ENCODE measurements at places on chromosomes 2 and 18.

DNA sequence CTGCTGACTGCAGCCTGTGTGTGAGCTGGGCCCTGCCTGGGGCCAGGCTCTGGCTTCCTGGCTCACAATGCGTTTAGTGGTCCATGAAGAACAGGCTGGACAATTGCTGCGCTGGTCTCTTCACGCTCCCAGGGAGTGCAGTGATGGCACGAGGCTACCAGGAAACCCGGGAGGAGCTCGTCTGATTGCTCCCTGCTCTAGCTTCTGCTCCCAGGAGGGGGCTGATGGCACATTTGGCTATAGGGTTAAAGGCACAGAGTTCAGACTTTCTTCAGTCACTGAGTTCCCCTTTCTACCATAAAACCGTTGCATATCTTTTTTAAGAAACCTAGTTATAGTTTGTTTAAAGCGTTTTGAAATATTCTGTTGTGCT is 60.1 kb downstream of the KCNF1 start:
- DNase-seq, result no peak

GRCh38 chr2:37637190-37637860 is 34.1 kb downstream of the CDC42EP3 start:
- no peak for DNase-seq

DNA sequence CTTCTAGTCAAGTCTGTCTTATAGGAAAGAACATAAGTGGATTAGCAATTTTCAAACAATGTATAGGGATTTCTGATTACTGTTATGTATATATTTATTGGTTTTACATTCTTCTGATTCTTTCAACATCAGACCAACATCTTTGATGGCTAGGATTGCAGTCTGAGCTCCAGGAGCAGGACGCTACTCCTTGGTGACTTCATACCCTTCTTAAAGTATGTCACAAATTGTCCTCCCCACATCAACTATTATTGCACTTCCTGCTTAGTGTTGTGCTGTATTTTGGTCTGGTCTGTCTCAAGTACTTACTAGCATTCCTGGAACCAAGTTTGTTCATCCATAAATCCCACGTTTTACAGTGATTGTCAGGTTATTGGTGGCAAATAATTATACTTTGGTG is 49.0 kb downstream of the MAP2 start:
- DNase-seq, result no peak

DNA sequence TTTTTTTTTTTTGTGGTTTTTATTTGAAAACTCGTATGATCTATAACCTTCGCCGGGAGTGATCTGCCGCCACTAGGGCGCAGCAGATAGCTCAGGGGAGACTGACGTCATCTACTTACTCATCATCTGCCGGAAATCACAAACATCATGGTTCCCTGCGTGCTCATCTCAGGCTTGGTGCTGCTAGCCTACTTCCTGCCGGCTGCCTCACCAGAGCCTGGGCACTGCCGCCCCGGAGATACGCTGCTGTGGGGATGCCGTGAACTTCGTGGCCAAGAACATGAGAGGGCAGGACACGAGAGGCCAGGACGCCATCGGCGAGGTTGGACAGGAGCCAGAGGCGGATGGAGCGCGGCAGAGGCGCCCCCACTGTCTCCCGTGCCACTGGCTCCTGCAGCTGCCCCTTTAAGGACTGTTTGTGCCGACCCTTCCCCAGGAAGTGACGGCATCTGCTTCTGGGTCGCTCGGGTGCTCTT is 68.8 kb downstream of the DOK6 start:
- peak; percentile 32 for DNase-seq

DNA sequence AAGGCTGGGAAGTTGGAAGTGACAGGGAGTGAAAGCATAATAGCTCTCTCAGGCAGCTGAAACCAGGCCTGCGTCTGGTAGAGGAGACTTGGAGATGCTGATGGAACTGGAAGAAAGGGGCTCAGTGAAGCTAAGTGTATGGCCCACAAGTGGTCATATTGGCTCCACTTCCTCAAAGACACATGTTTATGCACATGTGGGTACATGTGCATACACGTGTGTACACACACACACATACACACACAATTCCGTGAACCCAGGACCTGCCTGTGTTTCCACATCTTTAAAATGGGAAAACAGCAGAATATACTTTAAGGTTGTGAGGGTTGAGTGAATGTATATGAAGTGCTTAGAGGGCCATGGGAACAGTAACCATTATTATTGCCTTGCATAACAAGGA is 160.9 kb downstream of the ARL6IP6 start:
- no peak for DNase-seq

DNA sequence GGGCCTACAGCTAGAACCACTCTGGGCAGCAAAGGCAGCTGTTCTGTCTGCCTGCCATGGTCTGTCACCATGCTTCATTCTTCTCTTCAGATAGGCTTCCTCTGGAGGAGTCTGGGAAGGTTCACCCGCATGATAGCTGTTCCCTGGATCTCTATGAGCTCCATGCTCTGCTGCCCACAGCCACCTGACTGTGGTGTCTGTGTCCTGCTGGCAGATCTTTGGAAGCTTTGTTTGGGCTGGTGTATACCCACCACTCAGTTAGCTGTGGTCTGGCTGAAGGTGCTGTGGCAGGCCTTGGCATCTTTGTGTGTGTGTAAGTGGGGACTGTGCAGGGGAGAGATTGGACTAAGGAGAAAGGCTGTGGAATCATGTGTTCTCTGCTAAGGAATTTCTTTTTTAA is 23.4 kb downstream of the MYO1B start:
- DNase-seq, result no peak

DNA sequence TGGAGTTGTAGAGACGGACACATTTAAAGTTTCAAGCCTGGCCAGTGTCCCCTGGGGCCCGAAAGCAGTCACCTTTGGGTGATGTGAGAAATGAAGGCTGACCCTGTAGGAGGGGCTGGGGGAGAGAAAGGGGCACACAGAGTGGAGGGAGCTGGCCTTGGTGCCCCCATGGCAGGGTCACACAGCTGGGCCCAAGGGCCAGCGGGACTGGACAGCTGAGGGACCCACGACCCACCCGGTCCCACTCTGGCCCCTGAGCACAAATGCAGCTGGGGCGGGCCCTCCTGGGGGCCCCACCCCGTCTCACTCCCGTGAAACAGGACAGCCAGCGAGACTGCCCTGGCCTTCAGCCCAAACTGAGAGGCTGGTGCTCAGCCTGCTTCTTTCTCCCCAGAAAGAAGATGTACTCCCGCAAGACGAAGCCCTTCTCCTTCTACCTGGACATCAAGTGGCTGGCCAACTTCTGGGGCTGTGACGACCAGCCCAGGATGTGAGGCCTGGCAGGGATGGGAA is 6.1 kb downstream of the AGXT start:
- DNase-seq, result no peak

GRCh38 chr2:121644715-121645114 is 4.5 kb downstream of the CLASP1 start:
- no peak for DNase-seq

- DNase-seq, result no peak
These were observed 9.2 kb downstream of the SERPINE2 start for GRCh38 chr2:224029876-224030275.

DNA sequence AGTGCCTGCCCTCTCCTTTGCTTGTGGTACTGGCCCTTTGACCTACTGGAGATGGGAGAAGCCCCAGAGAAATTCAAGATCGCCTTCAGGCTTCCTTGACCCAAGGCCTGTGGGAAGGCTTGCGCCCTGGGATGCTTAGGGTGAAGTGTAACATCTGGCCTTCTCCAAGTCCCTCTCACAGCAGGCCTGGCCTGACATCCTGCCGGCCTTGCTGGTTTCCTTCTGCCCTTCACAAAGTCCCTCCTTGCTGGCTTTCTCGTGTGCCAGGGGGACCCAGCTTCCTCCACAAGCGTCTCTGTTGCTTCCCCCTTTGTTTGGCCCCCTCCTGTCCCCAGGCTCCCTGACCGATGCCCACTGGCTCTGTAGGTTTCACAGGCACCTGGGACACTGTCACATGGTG is 26.4 kb downstream of the TCF7L1 start:
- DNase-seq, result no peak

- DNase-seq, result no peak
These were observed 4.8 kb upstream of the MALL start for GRCh38 chr2:110120171-110121051.

DNA sequence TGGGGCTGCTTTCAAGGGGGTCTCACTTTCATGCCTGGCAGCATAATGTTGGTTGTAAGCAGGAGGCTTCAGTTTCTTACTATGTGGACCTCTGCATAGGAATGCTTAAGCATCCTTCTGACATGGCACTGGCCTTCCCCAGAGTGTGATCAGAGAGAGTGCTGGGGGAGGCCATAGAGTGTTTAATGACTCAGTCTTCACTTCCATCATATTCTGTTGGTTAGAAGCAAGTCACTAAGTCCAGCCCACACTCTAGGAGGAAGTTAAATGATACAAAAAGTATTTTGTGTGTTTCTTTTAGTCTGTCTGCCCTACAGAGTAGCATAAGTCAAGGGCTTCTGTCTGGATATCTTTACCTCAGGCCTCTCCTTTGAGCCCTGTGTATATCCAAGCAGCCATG is 64.9 kb downstream of the GALNT1 start:
- no peak for DNase-seq

DNA sequence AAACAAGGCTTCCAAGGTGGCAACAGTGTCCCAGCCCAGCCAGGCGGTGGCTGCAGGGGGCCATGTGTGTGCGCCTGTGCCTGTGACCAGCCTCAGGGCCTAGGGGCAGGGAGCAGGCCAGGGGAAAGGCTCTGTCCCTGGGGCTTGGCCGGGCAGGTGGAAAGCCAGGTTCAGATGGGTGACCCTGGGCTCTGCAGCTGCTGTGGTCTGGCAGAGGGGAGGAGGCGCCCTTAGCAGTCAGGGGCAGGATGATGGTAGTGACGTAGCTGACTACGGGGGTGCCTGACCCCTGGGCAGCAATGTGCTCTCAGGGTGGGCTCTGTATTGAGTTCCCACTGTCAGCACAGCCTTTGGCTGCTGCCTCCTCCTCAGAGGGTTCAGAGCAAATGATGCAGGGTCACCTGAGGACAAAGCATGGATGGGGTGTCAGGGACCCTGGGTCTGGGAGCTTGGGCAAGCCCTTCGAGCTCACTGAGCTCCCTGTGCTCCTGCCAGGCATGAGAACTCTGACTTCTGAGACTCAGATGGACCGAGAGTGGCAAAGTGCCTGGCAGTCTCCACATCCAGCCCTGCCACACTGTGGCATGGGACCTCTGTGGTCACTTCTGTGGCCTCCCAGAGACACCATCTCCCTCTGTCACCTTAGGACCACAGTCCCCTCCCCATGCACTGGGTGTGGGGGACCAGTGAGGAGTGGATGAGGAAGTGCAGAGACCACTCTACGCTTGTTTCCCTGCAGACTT is 56.6 kb upstream of the ALPP start:
- peak; percentile 26 for DNase-seq

GRCh38 chr2:162243294-162243693 is at the start of gene FAP:
TSS of gene FAP (minus strand) at chr2:162243445. CDS start at chr2:162243327, 118 bp downstream.
- DNase-seq, result no peak

- DNase-seq, result no peak
These were observed 483.0 kb upstream of the FSIP2 start for GRCh38 chr2:185255566-185255965.

DNA sequence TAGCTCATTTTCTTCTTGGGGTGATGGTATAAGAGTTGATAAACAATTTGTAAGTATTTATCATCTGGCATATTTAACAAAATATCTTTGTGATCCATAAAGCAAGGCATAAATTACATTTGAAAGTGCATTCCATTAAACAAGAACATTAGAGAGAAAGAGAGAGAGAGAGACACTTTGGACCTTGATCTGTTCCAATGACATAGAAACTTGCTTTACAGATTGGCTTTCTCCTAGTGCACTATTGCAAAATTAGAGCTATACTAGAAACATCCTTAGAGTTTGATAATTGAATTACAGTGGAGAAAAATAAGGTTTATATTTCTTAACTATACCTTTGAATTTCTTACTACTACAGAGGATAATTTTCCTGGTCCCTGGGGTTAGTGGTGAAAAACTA is 5.7 kb upstream of the ACADL start:
- no peak for DNase-seq

- DNase-seq, result no peak
These were observed 192.7 kb upstream of the REV1 start for GRCh38 chr2:99682275-99683060.

DNA sequence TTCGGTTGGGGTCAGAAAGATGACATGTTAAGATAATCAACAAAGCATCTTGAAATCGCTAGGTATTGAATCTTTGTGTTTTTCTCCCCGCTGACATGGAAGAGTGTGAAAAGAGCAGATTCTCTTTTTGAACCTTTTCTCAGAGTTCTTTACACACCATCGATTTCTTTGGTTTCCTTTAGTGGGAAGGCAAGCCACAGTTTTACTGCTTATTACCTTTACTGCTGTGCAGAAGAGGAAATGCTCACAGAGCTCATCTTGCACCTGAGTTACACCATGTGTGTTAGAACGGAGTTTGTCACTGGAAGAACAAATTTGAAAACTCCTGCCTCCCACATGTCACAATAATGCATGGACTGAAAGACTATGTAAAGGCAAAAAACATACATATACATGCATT is 45.3 kb upstream of the PDK1 start:
- DNase-seq, result no peak

- DNase-seq, result no peak
These were observed 151.9 kb upstream of the RND3 start for GRCh38 chr2:150639383-150639782.

DNA sequence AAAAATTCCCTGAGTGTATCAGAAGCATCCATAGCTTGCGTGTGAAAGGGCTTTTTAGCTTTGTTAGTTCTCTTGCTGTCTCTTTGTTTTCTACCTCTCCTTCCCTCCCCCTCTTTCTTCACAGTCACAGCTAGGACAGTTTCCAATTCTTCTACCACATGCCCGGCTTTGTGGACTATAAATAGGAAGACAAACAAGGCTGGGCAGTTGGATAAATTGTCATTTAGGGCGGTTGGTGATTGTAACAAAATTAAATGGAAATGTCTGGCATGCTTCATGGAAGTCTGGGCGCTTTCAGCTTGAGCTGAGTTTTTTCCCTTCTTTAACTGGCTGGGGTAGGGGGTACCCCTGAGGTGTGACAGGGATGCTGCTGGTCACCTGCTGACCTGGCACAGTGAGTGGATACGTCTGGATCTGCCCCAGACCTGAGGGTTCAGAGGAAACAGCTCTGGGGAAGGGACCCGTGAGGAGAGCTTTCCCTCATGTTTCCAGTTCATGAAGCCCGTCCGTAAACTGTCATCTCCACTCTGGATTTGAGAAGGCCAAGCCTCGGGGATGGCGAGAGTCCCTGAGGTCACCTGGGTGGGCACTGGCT is 29.0 kb upstream of the GIGYF2 start:
- no peak for DNase-seq

DNA sequence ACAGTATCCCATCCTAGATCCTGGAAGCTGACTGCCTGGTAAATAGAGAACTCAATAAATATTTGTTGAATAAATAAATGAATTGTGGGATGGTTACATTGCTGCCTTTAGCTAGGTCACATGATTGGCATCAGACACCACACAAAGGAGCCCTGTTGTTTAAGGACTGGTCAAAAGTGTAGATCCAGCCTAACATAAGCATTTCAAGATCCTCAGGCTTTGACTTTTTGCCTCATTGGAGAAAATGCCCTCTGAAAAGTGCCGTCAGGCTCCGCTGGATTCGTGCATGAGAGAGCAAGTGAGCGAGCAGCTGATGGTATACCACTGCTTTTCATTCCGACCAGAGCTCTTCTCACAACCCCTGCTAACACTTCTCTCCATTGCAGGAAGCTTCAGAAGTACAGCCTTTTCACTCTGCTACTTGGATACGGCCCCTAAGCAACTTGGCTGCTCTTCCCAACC is 1.3 kb upstream of the ZNF24 start:
- DNase-seq, result no peak

GRCh38 chr2:99395589-99396130 is 58.5 kb downstream of the EIF5B start:
- no peak for DNase-seq
